Effector CD8-positive, alpha-beta T cell (primary cell): ENCODE measurements at places on chromosomes 7 and 10.

DNA sequence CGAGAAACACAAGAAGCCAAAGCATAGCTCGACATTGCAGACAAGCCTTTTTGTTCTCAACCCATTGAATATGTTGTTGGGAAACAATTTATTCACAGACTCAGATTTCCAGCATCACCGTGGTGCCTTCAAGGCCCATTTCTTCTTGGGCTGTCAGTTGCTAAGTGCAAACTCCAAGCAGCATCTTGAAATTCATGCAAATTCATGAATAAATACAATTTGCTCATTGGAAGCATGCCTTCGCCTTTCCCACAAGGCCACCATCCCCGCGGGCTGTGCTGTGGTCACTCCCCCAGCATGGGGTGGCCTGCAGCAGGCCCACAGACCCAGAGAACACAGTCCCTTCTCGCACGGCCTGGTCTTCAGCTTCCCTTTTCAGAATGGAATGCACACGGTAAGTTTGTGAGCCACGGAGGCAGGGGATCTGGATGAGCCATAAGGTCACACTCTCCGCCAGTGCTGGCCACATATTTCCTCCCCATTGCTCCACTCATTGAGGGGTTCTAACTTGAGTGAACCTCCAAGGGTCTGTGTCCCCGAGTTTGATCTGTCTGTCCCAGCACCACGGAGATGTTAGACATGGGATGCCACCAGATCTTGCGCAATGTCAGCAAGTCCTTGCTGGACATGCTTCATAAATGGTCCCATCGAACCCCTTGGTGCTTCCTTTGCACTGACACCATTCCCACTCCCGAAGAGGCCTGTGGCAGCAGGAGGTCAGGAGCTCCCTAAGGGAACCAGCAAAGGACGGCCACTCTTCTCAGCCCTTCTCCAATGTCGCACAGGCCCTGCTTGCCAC lies 109.5 kb downstream of the GFRA1 start:
- DNase-seq: no peak

DNA sequence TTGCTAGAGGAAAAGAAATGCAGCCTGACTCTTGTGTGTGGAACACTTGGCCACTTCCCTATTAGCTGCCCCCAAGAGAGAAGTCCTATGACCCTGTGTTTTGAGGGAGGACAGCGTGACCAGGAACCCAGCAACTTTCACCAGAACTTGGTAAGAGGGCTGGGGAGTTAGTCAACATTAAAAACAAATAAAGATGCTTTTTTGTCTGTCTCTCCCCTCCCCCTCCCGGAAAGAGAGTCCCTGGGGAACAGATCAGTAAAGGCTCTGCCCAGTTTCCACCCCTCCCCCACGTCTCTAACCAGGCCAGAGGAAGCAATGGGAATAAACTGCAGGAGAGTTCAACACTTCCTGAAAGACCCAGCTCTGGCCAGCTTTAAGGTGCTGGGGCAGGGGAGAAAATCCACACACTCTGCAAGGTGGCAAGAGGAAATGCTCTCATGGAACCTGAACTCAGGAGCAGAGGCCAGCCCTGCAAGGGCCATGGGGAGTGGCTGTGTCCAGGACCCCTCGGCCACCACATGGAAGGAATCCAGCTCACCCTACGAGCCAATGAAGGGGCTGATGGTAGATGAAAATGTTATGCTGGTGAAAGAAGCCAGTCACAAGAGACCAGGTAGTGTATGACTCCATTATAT lies 21.5 kb downstream of the SH3PXD2A start:
- DNase-seq: no peak

DNA sequence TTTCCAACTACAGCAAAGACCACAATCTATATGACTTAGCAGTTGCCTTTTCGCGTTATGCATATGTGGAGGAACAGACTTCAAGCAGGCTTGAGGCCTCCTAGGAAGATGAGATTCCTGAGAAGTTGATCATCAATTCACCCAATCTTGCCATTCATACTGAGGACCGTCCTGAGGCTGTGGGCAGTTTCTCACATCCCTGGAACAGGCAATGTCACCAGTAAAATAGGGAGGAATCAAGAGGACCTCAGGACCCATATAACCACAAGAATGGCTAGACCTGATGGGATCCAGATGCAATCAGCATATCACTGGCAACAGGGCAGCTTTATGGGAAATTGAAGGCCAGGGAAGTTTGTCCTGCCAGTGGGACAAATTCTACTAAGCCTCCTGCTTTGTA lies 17.3 kb downstream of the KDM7A start:
- no peak for DNase-seq

- no peak for DNase-seq
Measured at GRCh38 chr7:47693216-47693615, 111.3 kb upstream of the TNS3 start.

GRCh38 chr10:85645926-85646711 lies 720.5 kb downstream of the GRID1 start:
- no peak for DNase-seq

GRCh38 chr7:107220356-107220755 lies 51.6 kb downstream of the HBP1 start:
- DNase-seq: no peak

DNA sequence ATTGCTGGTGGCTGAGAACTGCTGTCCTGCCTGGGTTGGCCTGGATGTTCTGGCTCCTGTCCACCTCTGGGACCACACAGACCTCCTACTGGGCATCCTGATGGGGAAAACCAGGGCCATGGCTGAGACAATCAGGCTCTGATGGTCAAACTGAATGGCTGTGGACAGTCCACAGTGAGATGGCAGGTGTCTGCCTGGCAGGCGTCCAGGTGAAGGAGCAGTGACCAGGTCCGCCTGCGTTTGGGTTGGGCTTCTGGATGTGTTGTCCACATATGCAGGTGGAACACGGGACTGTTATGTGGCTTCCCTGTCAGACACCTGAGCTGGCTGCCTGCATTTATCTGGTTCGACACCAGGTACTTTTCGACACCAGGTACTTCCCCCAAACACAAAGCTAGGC lies 241.7 kb downstream of the BUB3 start:
- no peak for DNase-seq

DNA sequence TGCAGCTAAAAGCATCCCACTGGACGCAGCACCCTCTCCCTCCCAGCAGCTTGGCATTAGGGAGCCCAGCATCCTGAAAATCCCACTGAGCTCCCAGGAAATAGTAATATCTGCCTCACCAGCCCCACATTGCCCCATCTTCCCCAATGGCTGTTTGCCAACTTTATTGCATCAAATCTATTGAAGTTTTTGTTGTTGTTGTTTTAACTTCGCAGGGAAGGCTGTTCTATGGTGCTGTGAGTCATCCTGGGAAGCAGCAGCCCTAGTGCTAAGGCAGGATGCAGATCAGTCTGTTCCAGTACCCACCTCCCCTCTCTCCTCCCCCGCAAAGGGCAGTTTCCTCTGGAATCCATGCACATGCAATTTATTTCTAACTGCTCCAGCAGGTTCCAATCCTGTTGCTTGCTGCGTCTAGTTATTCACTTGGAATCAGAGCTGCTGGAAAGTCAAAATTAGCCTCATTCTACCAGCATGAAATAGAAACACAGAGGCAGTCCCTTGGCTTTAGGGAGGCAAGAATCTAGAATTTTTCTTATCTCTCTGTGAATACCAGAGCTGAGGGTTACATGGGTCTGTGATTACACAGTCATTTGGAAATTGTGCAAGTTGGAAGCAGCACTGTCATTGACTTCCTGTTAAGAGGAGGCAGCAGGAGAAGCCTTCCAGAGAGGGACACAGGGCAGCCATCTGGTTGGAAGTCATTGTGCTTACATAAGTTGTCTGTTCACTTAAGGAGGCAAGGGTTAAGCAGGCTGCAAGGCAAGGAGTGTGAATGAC lies 115.9 kb upstream of the CACUL1 start:
- no peak for DNase-seq

DNA sequence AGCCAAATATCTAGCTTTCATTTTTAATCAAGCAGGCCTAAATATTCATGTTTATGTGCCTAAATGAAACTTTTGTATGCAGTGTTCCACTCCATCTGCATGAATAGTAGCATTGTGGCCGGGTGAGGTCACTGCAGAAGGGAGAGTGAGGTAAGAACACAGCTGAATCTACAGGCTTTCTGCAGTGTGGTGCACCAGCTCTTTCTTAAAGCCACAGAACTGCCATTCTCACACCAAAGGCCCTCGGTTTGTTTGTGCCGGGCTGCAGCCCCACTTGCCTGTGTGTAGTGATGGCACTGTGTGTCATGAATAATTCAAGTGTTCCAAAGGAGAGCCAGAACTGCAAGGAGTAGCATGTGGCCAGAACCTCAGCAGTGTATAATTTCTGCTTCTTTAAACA lies 204.1 kb downstream of the TRIL start:
- DNase-seq: no peak

- no peak for DNase-seq
Measured at GRCh38 chr10:132574783-132575319, 37.3 kb downstream of the INPP5A start.

GRCh38 chr7:155470686-155471638 lies 13.0 kb downstream of the EN2 start:
- DNase-seq: no peak

DNA sequence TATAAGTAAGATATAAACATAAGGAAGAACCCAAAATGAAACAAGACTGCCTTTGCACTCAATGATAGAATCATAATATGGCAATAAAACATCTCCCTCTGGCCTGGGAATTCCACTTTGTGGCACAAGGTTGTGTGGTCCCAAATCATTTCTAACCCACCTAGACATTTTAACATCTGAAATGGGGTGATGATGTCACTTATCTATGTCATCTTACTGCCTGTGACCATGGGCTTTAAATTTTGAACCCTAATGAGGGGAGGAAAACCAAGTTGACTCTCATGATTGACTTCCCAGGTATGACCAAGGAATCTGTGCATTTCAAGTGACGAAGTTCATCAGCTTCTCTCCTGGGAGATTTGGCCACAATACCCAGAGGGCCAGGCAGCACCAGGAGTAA lies 24.5 kb upstream of the ACSM6 start:
- DNase-seq: no peak

DNA sequence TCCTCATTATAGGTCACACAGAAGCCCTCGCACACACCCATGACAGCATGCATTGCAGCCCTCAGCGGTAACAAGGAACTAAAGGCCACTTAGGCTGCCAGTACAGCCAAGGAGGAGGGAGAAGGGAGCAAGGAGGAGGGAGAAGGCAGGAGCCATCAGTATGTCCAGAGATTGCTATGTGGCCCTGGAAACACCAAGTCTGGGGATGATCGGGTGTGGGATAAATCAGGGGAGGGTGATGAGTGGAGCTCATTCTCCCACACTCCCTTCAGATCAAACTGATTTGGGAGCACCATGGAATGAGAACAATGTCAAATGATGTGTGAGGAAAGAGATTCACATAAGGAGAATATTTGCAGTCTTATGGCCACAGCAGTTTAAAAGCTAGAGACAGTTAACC lies 350.9 kb downstream of the TNS3 start:
- no peak for DNase-seq

GRCh38 chr7:2843191-2843685 lies 870 bp downstream of the GNA12 start:
- DNase-seq: no peak

DNA sequence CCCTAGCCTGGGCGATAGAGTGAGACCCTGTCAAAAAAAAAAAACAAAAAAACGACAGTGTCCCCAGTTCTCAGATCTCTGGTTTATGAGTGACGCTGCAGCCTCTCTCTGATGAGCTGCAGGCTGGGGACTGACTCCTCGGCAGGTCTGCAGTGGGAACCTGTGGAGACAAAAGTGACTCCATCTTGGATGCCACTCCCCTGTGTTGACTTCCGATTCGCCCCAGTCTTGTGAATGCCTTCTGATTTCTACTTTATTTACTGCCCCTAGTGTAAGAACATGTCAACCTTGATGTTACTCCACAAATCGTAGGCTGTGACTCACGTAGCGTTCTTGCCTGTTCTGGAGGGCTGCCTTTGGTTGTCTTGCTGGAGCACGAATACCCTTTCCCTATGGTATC lies 6.2 kb downstream of the TACR2 start:
- DNase-seq: no peak

DNA sequence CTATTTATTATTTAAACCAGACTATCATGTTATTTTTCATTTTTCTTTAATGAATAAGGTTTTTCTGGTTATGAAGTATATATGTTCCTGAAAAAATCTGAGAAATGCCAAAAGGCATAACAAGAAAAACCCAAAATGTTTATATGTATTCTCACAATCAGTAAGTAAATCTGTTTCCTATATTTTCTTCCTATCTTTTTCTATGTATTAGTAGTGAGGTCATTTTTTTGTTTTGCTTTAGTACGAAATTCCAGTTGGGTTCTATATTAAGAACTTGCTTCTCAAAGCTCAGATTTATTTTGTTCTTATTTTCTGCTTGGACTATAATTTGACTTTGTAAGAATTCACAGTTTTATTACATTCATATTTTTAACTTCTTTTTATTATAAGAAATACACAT lies 287.5 kb upstream of the NFE2L3 start:
- DNase-seq: no peak

- no peak for DNase-seq
Measured at GRCh38 chr10:62442006-62442405, 67.8 kb downstream of the ZNF365 start.

- DNase-seq: no peak
Measured at GRCh38 chr7:105623378-105623777, 42.1 kb upstream of the EFCAB10 start.

DNA sequence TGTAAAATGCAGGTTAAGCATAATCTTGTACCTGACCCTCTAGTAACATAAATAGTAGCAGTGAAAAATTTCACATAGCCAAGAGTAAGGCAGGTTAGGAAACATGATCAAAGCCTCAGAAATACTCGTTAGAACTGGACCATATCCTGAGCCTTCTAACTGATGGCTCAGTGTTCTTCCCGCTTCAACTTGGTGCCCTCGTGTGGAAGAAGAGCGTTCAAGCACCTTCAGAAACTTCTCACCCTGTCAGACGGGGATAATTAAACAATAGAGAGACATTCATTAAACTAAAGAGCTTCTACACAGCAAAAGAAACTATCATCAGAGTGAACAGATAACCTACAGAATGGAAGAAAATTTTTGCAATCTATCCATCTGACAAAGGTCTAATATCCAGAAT lies 124.5 kb downstream of the MYOF start:
- no peak for DNase-seq

- DNase-seq: no peak
Measured at GRCh38 chr7:110664803-110665202, 426.1 kb upstream of the LRRN3 start.

- DNase-seq: no peak
Measured at GRCh38 chr7:18387191-18387735, 108.3 kb upstream of the HDAC9 start.

DNA sequence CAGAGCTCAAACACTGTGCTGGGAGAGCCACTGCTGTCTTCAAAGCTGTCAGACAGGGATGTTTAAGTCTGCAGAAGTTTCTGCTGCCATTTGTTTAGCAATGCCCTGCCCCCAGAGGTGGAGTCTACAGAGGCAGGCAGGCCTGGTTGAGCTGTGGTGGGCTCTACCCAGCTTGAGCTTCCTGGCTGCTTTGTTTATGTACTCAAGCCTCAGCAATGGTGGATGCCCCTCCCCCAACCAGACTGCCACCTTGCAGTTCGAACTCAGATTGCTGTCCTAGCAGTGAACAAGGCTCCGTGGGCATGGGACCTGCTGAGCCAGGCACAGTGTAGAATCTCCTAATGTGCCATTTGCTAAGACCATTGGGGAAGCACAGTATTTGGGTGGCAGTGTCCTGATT lies 4.6 kb upstream of the CYP2C19 start:
- no peak for DNase-seq
